HS-27A (cell line): ENCODE measurements at places on chromosomes 11 and 22.

GRCh38 chr11:45517171-45517770, 148.2 kb downstream of the CHST1 start:
- no peak for DNase-seq

DNA sequence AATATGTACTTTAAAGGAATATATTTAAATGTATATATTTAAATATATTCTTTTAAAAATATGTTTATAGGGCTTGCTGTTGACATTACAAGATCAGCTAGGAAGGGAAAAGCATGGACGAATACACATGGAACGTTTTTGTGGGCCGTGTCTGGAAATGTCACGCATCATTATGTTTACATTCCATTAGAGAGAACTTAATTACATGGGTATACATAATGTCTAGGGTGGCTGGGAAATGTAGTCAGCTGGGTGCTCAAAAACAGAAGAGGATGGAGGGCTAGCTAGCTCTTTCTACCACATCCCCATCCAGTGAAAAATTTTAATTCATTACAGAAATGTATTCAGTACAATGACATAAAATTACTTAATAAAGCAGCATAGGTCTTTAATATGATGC, 371.2 kb downstream of the DYNC2H1 start:
- DNase-seq: no peak

GRCh38 chr11:32331792-32332191, 103.5 kb downstream of the WT1 start:
- DNase-seq: no peak

- DNase-seq: no peak
These were observed 41.9 kb downstream of the SVIP start for GRCh38 chr11:22787551-22788162.

DNA sequence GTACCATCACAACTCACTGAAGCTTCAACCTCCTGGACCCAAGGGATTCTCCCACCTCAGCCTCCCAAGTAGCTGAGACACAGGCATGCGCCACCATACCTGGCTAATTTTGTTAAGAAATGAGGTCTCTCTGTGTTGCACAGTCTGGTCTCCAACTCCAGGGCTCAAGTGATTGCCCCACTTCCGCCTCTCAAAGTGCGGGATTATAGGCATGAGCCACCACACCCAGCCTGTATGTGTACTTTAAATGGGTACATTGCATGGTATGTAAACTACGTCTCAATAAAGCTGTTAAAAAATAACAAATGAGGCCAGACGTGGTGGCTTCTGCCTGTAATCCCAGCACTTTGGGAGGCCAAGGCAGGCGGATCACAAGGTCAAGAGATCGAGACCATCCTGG, 36.2 kb upstream of the DDX6 start:
- DNase-seq: no peak

GRCh38 chr11:43467958-43468357, 109.2 kb downstream of the TTC17 start:
- DNase-seq: no peak

- no peak for DNase-seq
These were observed 11.5 kb downstream of the CBX6 start for GRCh38 chr22:38860283-38861169.

DNA sequence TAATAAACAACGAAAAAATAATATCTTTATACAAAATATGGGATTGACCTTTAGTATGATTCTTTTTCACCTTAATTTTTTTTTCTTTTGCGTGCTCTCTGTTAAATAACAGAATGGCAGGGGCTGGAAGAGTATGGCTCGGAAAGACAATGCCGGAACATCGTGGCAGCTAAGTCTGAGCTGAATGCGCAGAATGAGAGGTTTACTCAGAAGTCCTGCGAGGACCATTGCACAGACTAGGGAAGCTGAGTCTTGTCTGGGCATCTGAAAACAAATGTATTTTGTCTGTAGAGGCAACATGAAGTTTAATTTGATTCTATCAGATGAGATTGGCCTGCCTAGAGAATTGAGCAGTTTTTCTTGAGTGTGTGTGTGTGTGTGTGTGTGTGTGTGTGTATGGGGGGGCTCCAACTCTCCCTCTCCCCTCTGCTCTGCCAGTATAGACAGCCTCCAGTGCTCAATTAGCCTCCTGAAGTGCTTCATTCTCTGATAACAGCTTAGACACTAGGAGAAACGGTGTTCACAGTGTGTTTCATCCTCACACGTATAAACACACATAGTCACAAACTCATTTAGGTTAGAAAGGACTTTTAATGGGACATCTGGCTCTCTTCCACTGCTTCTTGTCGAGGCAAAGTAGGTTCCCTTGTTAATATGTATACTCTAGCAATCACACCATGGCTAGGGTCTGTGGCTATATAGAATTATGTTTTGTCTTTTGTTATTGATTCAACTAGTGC, 244.3 kb upstream of the SORL1-AS1 start:
- no peak for DNase-seq

DNA sequence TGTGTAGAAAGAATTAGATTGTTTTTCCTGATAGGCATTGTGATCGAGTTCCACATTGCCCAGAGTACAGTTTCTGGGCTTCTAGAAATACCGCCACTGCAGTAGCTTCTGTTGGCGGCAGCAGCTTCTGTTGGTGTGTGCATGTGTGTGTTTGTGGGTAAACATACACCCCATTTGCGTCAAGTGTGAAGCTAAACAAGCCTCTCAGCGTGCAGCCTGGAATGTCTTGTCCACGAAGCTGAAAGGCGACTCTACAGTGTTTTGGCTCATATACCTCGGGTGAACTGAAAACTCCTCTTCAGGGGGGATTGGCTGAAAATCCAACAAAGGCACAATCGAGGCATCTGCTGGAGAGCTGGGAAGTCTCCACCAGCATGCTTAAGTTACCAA, 112.0 kb upstream of the E2F8 start:
- DNase-seq: no peak

- no peak for DNase-seq
These were observed 179.2 kb upstream of the ZC3H12C start for GRCh38 chr11:109914038-109914437.

DNA sequence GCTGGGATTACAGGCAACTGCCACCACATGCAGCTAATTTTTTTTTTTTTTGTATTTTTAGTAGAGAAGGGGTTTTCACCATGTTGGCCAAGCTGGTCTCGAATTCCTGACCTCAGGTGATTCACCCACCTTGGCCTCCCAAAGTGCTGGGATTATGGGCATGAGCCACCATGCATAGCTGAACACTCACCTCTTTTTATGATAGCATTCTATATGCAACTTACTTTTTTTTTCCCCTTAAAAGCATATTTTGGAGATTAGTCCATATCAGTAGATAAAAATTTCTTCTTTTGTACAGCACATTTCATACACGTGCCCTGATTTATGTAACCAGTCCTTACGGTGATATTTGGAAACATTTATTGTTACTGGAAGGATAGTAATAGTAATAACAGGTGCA, 14.6 kb downstream of the GTPBP1 start:
- DNase-seq: no peak

GRCh38 chr11:106961518-106961917, 56.8 kb downstream of the GUCY1A2 start:
- DNase-seq: peak; percentile 51

DNA sequence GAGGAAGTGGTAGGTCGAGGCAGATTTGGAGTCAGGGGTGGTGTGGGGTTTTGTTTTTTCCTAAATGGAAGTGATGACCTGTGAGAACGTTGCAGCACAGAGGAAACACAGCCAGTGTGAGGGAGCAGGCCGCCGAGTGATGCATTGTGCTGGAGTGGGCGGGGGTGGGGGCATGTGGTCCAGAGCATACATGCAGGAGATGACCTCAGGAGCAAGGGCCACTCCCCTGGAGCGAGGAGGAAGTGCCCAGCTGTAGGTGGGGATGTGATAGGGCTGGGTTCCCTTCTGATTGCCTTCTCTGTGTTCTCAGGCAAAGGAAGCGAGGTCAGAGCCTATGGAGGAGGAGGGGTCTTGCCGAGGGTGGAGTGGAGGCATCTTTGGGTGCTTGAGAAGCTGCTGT, 81.4 kb downstream of the PPP6R3 start:
- DNase-seq: no peak

GRCh38 chr11:47881145-47881544, 33.0 kb upstream of the NUP160 start:
- no peak for DNase-seq

DNA sequence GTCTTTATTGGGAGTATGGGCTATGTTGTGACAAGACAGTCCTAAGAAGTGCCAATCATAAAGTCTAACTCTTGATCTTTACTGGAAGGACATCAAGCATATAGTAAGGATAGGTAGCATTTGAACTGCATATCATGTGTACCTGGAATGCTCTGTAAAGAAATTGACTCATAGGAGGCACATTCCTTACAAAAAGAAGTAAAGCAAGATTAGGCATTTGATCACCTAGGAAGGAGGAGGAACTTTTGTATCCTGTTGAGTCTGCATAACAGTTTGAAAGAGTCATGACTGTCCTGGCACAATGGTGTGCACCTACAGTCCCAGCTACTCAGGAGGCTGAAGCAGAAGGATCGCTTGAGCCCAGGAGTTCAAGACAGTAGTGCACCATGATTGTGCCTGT, 42.2 kb upstream of the DNAJB7 start:
- DNase-seq: no peak

DNA sequence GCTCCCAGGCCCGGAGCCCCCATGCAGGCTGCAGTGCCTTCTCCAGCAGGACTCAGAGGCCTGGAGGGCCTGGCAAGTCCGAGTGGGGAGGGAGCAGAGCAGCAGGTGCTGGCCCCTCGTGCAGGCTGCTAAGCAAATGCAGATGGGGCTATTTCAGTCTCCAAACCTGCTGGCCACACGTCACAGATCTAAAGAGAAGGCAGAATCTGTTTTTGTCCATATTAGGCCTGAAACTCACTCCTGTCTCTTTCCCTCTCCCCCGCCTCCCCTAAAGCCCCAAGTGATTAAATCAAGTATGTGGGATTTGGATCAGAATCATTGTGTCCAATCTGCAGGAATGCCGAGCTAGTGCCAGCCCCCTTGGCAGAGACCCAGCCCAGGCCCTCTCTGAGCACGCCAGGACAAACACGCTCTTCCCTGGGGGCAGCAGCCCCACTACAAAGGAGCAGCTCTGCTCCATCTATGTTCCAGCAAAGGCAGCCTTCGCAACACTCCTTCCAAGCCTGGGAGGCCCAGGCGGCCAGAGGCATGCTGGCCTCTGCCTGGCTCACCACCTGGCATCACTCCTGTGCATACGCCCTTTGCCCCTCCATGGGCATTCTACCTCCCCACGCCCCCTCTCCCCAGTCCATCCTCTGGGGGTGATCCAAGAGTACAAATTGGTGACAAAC, 26.5 kb downstream of the RPL27A start:
- no peak for DNase-seq

DNA sequence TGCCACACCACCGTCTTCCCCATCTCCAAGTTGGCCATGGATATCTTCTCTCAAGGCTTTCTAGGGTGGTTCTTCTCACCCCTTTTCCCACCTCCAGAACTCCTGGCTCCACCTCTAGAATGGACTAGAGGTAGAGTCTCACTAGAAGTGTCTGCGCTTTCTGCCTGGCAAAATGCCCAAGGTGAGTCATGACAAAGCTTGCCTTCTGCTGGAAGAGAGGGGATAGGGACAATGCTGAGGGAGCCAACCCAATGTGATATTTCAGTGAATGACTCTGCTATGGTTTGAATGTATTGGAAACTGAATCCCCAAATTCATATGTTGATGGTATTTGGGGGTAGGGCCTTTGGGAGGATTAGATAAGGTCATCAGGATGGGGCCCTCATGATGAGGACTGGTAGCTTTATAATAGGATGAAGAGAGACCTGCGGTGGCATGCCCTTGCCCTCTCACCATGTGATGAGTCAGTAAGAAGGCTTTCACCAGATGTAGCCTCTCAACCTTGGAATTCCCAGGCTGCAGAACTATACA, 4.1 kb upstream of the CD82 start:
- no peak for DNase-seq

DNA sequence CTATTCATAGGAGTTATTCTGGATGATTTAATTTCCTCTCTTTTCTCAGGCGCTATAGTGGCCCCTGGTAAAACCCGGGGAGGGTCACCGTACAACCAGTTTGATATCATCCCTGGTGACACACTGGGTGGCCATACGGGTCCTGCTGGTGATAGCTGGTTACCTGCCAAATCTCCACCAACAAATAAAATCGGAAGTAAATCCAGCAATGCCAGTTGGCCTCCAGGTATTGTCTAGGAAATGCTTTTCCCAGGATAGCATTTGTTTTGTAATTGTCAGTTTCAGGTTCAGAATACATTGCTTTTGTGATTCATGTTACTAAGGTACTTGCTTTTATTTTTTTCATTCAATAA, 35.6 kb upstream of the ADSL start:
- no peak for DNase-seq

- no peak for DNase-seq
These were observed 67.1 kb downstream of the GRIK4 start for GRCh38 chr11:120578596-120579154.
